Stimulated activated CD4-positive, alpha-beta T cell treated with anti-CD3 and anti-CD28 coated beads, Interleukin-15, amount 100 ng/mL, for 1 hour (primary cell): ENCODE measurements at places on chromosomes 3 and 15.

GRCh38 chr3:191366675-191367074, 36.3 kb upstream of the UTS2B start:
- DNase-seq = no peak

DNA sequence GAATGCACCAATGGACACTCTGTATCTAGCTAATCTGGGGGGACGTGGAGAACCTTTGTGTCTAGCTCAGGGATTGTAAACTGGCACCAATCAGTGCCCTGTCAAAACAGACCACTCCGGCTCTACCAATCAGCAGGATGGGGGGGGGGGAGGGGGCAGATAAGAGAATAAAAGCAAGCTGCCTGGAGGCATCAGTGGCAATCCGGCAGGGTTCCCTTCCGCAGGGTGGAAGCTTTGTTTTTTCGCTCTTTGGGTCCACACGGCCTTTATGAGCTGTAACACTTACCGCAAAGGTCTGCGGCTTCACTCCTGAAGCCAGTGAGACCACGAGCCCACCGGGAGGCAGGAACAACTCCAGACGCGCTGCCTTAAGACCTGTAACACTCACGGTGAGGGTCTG, 827.1 kb downstream of the PLOD2 start:
- DNase-seq = no peak

GRCh38 chr3:146912241-146913015, 307.3 kb upstream of the PLSCR5 start:
- DNase-seq = no peak

DNA sequence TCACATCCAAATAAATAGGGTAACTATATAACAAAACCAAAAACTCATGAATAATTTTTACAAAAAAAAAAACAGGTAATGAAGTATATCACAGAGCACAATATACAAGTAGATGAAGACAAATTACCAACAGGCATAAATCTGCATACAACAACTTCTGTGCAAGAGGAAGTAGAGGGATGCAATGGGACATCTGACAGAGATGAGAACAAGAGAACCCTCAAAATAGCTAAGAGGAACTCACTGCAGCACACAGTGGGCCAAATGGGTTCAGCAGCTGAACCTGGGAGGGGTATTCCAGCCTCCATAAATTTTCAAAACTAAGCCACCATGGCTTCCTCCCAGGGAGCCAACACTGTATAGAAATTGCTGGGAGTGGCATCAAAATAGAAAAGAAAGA, 9.6 kb upstream of the BTLA start:
- no peak for DNase-seq

DNA sequence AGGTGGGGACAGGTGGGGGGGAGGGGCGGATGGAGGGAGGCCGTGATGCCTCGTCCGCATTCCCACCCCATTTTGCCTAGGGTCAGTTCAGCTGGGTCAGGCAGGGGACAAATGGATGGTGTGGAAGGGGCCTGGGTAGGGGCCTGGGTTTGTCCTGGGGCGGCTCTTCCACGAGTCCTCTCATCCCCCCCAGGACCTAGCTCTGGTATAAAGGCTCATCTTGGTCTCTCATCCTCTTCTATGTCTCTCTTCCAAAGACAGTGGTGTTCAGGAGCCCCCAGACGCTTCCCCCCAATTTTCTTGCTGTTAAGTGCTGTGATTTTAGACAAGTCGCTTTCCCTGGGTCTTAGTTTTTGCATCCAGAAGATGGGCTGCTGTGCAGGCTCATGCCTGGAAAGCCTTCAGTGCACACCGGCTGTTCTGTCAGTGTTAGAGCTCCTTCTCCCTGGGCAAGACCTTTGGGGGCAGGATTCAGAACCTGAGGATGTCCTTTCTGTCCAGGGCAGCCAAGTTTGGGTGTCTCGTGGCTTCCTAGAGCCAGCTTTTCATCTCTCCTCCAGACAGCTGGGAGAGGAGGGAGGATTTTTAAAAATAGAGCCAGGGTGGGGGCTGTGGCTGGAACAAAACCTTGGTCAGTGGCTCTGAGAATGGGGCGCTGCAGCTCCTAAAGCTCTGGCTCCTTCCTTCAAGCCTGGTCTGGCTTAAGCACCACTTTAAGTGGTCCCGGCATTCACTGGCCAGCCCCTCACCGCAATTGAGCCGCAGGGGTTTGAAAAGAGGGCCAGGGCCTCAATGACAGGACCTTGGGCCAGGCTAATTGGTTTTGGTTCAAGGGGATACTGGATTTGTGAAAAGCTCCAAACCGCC, 37.7 kb upstream of the POLG start:
- no peak for DNase-seq

DNA sequence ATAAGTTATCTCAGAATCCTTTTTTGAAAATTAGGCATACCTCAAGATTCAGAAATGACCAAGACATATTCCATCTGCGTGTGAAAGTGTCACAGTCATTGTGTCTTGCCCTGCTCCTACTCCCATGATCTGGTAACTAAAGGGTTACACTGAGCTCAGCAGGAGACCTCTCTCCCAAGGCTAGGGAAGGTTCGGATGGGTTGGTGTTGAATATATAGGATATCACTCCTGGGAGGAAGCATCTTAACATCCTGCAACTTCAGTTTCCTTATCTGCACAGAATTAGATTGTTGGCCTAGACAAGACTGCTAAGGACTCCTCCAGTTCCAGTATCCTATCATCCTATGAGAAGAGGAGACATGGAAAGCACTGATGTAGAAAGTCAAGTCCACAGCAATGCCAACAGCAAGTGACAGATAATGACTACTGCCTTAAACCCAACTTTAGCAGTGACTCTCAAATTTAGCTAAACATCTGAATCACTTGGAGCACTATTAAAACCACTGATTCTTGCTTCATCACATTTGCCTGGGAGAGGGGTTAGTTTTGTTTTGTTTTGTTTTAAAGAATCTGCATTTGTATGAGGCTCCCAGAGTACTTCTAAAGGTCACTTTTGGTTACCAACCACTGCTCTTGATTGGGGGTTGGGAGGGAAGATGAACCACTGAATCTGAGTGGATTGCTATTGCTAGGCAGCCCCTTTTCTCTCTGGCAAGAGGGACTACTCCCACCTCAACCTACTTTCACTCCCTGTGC, 9.7 kb downstream of the ADAMTS9 start:
- no peak for DNase-seq
